Substantia nigra (tissue), 51 donors: ENCODE measurements at places on chromosomes 5 and 9.

DNA sequence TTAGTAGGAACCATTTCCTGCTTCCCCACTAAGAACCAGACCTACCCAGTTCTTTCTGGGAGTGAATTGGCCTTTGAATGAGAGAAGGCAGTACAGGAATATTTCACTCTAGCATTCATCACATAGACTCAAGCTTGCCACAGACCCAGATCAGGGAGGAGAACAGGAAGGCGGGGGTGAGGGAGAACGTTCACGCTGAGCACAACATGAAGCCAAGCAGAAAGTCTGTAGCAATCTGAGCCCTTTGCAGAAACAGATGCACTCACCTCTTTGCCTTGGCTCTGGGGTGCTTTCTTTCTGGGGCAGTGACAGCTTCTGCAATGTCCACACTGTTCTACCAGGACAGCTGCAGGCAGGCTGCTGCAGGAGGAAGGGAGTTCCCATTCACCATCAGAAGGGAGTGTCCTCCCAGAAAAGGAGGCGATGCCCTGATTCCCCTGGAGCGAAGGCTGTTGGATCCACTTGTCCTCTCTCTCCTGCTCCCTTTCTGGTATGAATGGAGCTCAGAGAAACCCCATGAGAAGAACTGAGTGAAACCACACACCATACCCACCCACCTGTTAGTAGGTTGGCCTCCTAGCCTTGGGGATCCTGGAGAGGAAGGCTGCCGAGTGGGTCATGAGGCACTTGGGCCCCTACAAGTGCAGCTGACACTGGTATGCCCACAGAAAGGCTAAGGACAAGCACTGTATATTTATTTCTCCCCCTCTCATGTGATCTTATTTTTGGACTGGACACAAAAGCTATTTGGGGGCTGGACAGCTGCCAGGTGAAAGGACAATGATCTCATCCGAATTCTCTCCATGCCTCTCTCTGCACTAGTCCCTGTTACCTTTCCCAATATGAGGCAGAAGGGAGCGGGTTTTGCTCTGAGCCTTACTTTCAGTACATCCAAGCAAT lies 11.7 kb upstream of the FGF1 start:
- DNase-seq = peak; percentile 31

- DNase-seq = peak; percentile 52
Measured at GRCh38 chr5:115544043-115544435, 536 bp downstream of the FEM1C start.

DNA sequence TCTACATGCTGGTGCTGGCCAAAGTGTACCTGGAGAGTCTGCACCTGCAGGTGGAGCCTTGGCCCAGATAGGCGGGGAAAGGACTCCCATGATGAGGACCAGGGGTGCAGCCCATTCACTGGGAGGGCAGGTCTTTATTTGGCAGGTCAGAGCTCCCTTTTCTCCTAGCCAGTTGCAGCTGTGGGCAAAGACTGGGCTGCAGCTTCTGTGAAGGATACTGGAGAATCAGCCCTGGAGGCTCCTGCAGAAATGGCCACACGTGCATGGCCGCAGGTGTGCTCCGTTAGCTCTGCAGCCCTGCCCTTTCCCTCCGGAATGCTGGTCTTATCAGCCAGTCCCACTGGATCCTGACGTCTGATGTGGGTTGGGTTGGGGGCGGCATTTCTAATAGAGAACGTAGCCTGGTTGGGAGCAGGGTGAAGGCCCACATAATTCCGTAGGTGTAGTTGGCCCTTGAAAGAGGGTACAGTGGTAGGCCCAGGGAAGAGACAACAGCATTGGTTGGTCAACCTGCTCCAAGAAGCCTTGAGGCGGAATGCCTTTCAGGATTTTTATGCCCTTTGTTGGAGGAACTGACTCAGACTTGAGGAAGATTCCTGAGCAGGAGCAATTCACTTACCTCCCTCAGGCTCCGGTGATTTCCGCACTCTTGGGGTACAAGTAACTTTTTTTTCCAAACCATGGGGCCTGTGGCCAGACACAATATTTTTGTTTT lies 22.0 kb upstream of the TIFAB start:
- DNase-seq = no peak

- no peak for DNase-seq
Measured at GRCh38 chr5:60036192-60036938, 142.8 kb upstream of the PDE4D start.

GRCh38 chr5:179166886-179167841 lies 107.0 kb downstream of the ZNF354C start:
- peak; percentile 30 for DNase-seq

DNA sequence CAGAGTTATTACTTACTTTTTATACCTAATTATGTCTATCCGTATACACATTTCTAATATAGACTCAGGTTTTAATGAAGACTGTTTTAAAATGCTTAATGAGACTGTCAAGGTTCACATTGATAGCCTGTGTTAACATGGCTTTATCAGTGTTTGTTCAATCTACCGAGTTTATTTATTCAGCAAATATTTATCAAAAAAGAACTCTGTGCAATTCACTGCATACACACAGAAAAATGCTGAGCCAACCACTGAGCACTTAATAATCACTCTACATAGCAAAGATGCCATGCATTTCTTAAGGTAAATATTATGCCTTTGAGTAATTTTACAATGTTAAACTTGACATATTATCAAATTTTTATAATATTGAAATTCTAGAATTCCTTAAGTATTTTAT lies 428.2 kb downstream of the ANXA1 start:
- DNase-seq = no peak

- no peak for DNase-seq
Measured at GRCh38 chr5:37717613-37718431, 122.0 kb downstream of the GDNF start.

DNA sequence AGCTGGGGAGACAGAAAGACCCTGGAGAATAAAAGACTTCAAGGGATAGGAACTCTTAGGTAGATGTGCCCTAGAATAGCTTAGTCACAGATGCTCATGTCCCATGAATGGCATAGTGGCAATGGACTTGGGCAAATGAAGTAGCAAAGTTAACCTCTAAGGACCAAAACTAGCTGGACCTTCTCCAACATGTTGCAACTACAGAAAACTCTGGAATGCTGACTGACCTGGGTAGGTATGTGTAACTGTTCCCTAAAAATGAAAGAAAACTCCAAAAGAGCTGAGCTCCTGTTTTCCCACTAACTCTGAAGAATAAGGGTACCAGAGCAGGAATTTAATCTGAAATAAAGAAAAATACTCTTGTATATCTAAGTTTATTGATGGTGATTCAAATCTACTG lies 12.5 kb upstream of the LPAR1 start:
- DNase-seq = no peak

GRCh38 chr5:68646144-68646543 lies 430.6 kb downstream of the PIK3R1 start:
- no peak for DNase-seq

GRCh38 chr9:77744841-77745430 lies 96.8 kb upstream of the GNA14 start:
- DNase-seq = no peak

- DNase-seq = no peak
Measured at GRCh38 chr5:173246135-173246495, 11.1 kb upstream of the NKX2-5 start.

DNA sequence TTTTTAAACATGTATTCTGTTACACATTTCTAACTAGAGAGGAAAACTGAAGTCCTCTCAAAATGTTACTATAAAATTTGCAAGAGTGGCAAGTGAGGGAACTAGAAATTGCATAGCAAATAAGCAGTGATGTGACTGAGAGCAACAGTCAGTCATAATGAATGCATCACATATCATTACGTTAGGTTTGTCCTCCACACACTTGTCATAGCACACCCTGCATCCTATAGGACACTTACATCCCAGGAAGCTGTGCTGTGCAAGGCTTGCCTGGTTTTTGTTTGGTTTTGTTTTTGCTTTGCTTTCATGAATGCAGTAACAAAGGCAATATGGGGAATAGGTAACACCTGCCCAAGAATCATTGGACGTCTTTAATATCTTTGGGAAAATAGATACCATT lies 10.8 kb downstream of the NFIB start:
- no peak for DNase-seq

DNA sequence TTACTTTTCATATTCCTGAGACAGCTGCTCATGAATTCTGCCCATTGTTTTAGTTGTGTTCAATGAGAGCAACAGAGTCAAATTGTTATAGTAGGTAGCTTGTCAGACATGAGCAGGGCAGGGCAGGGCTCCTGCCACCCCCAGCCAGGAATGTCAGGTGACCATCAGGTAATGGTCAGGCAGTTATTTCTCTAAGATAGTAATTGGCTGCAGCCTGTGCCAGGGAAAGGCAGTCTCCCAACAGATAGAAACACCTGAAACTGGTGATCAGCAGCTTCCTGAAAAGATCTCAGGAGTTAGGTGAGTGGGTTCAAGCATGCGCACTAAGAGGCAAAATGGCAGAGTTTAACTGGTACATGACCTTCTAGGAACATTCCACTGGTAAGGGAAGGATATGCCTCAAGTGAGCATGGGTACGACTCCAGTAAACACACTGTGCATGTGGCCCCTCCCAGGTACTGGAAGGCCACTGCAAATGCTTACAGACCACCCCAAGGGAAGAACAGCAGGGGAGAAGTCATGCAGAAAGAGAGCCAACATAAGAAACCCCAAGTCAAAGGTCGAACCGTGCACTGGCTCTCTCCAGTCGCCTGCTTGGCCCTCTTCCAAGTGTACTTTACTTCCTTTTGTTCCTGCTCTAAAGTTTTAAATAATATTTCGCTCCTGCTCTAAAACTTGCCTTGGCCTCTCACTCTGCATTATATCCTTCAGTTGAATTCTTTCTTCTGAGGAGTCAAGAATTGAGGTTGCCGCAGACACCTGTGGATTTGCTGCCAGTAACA lies 25.1 kb downstream of the CARTPT start:
- no peak for DNase-seq

- no peak for DNase-seq
Measured at GRCh38 chr9:2691212-2691611, 26.1 kb upstream of the KCNV2 start.

DNA sequence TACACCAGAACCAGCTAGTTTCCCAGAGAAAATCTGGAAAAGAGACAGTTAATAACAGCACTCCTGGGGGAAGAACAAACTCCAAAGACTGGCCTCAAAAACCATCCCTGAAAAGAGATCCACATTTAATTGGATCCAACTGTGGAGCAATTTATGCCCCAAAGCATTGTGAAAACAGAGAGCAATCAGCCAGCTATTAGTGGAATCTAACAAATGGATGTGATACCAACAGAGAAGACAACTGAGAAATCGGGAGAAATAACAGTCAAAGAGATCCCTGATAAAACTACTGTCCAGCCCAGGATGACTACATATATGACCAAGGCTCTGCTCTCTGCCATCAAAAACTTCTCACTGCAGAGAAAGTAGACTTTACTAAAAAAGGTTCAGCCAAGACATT lies 40.5 kb upstream of the TRIO start:
- no peak for DNase-seq

DNA sequence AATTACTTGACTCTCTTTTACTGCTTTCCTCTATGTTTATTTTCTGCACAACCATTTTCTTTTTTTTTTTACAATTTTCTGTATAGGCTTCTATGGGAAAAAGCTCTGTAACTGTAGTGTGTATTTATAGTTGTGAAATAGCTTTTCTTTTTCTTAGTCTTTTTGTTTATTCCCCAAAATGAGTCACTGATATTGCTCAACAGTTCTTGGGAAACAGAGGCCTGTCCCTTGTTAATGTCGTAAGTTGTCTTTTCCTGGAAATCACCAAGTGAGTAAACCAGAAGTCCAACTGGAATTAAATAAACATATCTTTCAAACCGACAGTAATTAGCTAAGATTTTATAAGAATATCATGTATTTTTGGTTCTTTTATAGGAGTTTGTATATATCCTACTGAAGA lies 325.1 kb upstream of the PRR16 start:
- no peak for DNase-seq

GRCh38 chr5:72353046-72353445 lies 32.9 kb downstream of the PTCD2 start:
- no peak for DNase-seq

GRCh38 chr9:104774831-104775573 lies 11.1 kb downstream of the NIPSNAP3B start:
- DNase-seq = no peak

- no peak for DNase-seq
Measured at GRCh38 chr9:16316911-16317817, 553.3 kb downstream of the BNC2 start.

DNA sequence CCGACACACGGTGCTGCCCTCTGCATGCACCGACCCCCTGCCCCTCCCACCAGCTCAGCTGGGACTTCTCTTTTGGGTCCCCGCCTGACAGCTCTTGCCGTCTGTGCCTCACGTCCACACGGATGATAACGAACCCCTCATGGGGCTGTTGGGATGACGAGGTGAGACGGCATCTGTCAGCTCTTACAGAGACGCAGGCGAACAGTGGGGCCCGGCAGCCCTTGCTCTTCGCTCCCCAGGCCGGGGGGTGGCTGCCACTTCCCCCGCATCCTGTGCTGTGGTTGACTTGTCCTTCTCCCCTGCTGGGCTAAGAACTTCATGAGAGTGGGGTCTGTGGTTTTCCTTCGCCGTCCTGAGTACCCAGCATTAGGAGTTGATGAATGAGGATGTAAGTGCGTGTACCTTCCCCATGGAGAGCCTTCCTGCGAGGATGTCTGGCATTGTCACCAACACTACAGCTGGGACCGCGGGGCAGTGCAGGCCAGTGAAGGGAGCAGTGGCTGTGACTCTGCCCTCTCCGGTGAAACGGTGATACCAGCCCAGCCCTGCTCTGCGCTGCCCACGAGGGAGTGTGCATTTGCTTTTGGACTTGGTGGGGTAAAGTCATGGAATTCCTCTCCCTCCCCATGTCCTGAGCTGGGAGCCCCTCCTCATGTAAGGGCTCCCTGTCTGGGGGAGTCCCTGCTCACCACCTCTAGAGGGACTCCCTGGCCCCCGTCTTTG lies 23.2 kb downstream of the HK3 start:
- DNase-seq = no peak

- no peak for DNase-seq
Measured at GRCh38 chr9:134962065-134962972, 44.6 kb upstream of the FCN1 start.

- DNase-seq = no peak
Measured at GRCh38 chr5:33332804-33333203, 108.0 kb upstream of the TARS1 start.

DNA sequence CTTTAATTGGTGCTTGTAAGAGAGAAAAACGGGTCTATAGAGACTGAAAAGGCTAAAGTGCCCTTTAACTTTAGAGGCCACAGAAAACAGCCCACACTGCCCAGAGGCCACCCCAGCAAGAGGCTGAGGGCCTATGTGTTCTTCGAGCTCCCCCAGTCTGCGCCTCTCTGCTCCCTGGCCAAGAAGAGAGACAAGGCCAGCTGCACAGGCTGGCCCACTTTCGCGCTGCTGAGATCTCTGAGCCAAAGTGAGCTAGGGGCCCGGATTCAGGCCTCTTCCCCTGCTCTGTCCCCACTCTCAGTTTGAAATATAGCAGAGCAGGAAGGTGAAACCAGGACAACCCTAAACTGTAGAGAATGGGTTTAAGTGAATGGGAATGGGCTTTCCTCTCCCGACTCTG lies 132.0 kb upstream of the TRIM32 start:
- DNase-seq = no peak

GRCh38 chr5:175444060-175444904 lies at the start of gene DRD1:
TSS of gene DRD1 (minus strand) at chr5:175444182. CDS start at chr5:175443099, 1,083 bp downstream.
- peak; percentile 28 for DNase-seq

DNA sequence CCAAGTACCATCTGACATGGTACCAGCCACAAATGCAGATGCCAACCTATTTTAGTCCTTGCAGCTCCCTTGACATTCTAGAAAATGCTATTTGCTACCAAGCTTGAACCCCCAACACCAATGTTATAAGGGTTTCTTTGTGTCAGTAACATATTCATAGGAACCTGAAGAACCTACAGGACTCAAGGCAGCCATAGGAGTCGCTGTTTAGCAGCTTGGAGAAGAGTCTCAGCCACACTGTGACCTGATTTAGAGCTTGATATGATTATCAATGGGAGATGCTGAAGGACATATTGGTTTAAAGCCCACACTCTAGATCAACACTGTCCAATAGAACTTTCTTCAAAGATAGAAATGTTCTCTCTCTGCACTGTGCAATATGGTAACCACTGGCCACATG lies 6.4 kb upstream of the ZFR start:
- DNase-seq = no peak
